Activated effector memory CD4-positive, alpha-beta T cell treated with anti-CD3 and anti-CD28 coated beads, Interleukin-2, amount 50 U/mL, for 16 hours (primary cell): ENCODE measurements at places on chromosomes 4 and X.

- DNase-seq, result no peak
Measured at GRCh38 chr4:86961605-86962295, 26.9 kb downstream of the AFF1 start.

DNA sequence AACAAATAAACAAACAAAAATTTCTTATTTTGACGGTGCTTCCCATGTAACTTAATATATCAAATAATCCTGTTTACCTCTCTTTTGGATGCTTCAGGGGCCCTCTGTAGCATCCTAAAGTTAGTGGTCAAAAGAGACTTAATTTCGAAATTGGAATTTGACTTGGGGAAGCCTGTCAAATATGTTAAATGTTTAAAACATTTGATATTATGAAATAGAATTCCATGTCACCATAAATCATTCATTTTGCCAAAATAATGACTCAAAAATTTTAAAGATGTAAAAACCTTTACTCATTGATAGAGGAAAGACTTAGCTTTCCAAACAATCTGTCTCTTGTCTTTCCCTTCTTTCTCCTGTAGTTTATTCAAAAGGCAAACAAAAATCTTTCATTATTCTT lies 20.6 kb upstream of the TEX13A start:
- DNase-seq, result no peak

DNA sequence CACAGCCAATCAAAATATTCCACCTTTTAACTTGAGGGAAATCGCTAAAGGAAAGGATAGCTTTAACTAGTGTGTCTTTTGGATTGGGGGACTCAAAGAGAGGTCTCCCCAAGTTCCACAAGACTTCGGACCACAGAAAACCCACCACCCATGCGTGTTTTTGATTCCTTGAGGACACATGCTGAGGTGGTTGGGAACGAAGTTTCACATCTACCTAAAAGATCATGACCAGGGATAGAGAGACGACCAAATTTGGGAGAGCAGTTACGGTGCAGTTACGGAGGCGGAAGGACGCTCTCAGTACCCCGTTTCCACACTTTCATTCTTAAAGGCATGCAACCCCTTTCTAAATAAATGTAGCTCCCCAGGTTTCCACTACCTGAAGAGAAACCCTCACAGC lies 1.1 kb downstream of the PCYT1B start:
- DNase-seq, result no peak

GRCh38 chr4:87555773-87556619 lies 26.8 kb upstream of the SPARCL1 start:
- no peak for DNase-seq

DNA sequence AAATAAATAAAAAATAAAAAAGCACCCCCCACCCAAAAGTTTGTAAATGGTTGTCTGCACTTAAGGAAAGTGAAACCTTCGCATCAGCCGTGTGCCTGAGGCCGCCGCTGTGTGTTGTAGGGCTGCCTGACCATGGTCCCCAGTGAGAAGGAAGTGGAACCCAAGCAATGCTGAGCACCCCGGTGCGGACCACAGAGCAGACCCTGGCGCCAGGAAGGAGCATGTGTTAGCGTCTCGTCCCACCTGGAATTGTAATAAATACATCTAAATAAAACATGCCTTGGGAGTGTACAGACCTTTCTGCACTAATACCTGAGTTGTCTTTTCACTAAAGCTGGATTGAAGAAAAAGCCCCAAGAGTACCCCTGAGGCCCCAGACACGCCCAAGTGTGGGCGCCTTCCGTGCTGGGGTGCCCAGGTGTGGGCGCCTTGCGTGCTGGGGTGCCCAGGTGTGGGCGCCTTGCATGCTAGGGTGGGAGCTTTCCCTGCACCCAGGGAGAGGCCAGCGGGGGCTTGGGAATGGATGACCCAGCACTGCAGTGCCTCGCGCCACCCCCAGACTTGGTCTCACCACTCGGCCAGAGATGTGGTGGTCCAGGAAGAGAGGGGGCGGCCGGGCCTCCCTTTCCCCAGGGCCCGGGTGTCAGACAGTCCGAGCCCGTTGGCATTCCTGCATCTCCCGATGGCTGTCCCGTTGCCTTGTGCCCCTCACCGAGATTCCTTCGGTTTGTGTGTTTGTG lies 33.7 kb downstream of the HTT-AS start:
- DNase-seq, result no peak

GRCh38 chr4:53132132-53132891 lies 233.5 kb downstream of the SCFD2 start:
- DNase-seq, result no peak

- no peak for DNase-seq
Measured at GRCh38 chr4:76023389-76023788, at the start of gene CXCL10. TSS of gene CXCL10 (minus strand) at chr4:76023497. CDS start at chr4:76023431, 66 bp downstream.

DNA sequence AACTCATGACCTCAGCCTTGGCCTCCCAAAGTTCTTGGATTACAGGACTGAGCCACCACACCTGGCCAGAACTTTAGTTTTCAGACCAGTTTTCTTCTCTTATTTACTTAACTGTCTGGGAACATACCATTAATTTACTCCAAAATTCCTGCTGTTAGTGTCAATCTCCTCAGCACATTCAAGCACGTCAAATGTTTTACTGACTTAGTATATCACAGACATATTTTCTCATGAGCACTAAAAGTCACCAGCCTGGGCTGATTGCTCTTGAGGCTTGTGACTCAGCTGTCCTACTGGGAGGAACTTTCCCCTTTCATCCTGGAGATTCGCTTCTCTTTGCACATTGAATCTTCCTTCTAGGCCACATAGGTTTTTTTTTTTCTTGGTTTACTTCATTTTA lies 109.6 kb downstream of the PCDH18 start:
- DNase-seq, result no peak
